ENCODE measurements at places on chromosomes 12 and 14. TPM values are rescaled to one million over a fixed set of nuclear protein-coding genes. Genes with fewer than 3 reads are reported as not detected.

The TTC5 gene
- 30.5 TPM for total RNA-seq

The POTEG gene
- total RNA-seq = not detected

- H3K4me3 ChIP-seq = no peak overlapping the region
- H3K4me1 ChIP-seq = no peaks in the 10 kb centered on the region
- H3K36me3 ChIP-seq = no peaks in the 10 kb centered on the region
- no peaks in the 10 kb centered on the region for H3K27me3 ChIP-seq
- no peak for DNase-seq
These were observed 142.5 kb upstream of the LMNTD1 start for GRCh38 chr12:25695574-25695973.

GRCh38 chr12:108724890-108725151, 6.5 kb downstream of the CORO1C start:
- H3K36me3 ChIP-seq = no peaks in the 10 kb centered on the region
- no peaks in the 10 kb centered on the region for H3K27me3 ChIP-seq
- H3K27ac ChIP-seq = no peak overlapping the region
- no peak overlapping the region for H3K4me3 ChIP-seq

Data from spinal cord (tissue), 10 donors.